ENCODE measurements at places on chromosomes 12 and 14.

GRCh38 chr14:90060965-90061684 lies 669 bp upstream of the KCNK13 start:
- no peak for DNase-seq

- DNase-seq, result peak; percentile 72
Measured at GRCh38 chr12:110639336-110640141, 25.6 kb downstream of the TCTN1 start.

DNA sequence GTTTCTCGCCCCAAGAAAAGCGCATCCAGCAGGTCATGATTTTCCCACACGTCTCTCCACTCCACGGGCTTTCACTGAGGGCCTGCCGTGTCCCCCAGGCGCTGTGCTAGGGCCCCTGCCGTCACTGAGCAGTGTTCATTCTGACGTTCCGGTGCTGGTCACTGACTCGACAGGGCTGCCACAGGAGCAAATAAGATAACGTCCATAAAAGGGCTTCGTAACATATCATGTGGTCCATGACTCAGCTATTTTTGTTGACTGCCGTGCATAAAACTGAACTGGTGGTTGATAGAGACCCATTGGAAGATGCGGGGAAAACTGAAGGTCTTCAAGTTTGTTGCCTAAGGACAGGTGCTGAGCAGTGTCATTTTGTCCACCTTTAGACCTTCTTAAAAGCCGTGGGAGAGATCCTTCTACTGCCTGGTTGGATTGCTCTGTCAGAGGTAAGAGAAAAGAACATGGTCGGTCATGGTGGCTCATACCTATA lies 46.3 kb downstream of the ADGRD1 start:
- no peak for DNase-seq

- no peak for DNase-seq
Measured at GRCh38 chr14:71960494-71961353, 28.5 kb downstream of the RGS6 start.
